ENCODE measurements at places on chromosomes 12 and 14.
A peak's percentile ranks its signal among the peaks of the same experiment; 100 is the strongest.

DNA sequence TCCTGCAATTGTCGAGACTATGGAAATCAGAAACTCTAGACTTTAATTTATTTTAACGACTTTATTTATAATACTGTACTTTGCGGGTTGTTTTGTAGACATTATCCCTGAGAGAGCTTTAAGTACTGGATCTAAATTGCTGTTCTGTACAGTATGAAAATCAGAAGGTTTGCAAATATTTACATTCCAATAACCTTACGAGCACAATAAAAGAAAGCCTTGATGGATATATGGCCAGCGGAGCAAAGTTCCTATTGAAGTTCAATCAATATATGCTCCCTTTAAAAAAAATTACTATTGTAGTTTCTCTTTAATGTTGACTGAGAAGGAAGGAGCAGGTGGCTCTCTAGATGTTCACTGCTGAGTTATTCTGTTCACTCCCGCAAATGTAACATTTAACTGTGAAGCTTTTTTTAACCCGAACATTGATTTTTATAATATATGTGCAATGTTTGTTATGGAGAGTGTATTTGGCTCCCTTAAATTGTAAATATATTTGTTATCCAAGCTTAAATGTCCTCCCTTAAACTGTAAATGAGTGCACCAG is 235.3 kb downstream of the PLCZ1 start:
- peak; percentile 77 for DNase-seq

DNA sequence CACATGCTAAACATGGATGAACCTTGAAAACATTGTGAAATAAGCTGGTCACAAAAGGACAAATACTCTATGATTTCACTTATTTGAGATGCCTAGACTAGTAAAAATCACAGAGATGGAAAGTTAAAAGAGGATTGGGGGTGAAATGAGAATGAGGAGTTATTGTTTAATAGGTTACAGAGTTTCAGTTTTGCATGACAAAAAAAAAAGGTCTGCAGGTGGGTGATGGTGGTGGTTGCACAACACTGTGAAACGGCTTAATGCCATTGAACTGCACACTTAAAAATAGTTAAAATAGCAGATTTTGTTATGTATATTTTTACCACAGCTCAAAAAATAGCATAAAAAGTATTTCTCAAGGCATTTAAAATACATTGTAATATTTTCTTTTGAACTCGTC is 151.9 kb upstream of the NRXN3 start:
- DNase-seq = no peak

DNA sequence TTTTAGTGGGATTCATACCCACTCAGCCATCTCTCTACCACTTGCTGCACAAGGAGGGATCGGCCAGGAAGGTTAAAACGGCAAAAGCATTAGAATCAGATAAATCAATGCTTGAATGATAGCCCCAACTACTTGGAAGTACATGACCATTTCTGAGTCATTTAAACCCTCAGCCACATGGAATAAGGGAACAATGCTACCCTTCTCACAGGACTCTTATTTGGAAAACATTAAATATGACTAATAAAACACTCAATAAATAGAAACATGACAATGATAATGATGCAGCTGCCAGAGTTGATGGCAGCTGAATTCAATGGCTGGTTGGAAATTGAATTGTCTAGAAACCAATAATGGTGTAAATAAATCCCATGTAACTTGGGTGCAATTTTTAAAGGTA is 165.4 kb downstream of the FLRT2 start:
- DNase-seq = no peak

DNA sequence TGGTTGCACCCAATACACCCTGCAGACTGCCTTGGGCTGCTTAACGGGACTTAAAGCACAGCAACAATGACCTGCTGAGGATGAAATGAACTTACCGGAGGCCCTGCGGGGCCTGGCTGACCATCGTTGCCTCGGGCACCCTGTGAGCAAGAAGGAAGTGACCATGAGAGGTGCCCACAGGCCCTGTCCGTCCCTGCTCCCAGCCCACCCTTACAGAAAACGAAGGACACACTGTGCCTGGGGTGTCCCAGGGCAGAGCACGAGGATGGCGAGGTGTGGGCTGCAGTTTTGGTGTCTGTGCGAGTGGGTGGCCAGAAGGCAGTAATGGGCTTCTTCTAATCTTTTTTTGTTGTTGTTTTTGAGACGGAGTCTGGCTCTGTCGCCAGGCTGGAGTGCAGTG is 14.6 kb downstream of the COL2A1 start:
- no peak for DNase-seq

DNA sequence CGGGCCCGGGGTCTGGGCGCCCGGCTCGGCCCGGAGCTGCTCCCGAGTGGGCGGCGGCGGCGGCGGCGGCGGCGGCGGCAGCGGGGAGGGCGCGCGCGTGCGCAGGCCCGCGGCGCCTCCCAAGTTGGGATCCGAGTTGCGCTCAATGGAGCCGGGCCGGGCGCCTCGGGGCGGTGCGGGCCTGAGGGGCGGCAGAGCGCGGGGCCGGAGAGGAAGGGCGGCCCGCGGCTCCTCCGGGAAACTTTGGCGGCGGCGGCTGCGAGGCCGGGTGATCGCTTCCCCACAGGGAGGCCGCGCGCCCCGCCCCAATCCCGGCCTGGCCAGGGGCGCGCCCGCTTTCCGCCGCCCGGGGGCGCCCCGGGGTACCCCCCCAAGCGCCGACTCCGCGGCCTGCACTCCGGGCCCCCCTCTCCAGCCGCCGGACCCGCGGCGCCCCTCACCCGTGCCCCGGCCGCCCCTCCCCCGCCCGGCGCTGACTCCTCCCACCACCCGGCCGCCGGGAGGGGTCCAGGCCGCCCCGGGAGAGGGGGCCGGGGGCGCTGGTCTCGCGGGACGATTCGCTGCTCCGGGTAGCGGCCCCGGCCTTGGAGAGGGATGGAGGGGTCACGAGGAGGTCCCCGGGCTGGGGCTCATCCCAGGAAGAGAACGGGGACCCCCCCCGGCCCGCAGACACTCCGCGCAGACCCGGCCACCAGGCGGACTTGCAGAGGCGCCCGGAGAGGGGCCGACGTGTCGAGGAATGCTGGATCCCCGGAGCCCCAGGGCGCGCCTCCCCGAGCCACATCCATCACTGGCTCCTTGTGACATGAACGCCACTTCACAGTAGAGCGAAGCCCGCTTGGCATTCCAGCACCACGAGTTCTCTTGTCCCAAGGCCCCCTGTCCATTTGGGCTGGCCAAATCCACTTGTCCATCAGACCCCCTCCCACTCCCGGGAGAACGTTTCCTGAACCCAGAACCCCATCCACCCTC is at the start of gene RILPL1:
RILPL1 (minus strand) TSS at position 48 of the 972 bp plus-strand sequence. CDS start 237 bp downstream, outside the sequence.
- DNase-seq = no peak

DNA sequence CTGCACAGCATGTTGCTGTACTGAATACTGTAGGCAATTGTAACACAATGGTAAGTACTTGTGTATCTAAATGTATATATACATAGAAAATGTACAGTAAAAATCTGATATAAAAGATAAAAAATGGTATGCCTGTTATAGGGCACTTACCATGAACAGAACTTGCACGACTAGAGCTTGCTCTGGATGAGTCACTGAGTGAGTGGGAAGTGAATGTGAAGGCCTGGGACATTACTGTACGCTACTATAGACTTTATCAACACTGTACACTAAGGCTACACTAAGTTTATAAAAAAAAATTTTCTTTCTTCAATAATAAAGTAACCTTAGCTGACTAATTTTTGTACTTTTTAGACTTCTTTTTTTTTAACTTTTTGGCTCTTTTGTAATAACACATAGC is 24.2 kb upstream of the NEDD1 start:
- DNase-seq = no peak

- DNase-seq = no peak
These were observed 126.7 kb upstream of the PWP1 start for GRCh38 chr12:107558816-107559382.

DNA sequence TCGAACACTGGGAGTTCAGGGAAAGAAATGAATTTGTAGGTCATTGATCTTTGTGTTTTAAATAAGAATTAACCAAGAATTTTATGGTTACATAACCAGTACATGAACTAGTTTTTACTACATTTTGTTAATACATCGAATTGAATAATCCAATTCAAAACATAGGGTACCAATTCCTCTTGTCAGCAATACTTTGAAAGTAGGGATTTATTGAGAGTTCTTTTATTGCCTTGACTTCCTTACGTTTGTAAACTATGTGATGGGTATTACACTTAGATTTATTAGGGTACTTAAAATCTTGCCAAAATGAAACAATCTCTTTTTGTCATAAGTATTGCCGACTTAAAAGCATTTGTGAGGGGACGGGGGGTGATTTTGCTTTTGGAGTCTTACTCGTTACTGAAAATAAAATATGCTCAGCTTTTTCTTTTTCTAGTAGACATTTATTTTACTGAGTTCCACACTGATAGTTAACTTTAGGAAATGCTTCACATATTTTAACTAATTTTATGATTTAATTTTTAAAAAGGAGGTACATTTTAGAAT is 22.4 kb downstream of the SOCS2 start:
- no peak for DNase-seq

DNA sequence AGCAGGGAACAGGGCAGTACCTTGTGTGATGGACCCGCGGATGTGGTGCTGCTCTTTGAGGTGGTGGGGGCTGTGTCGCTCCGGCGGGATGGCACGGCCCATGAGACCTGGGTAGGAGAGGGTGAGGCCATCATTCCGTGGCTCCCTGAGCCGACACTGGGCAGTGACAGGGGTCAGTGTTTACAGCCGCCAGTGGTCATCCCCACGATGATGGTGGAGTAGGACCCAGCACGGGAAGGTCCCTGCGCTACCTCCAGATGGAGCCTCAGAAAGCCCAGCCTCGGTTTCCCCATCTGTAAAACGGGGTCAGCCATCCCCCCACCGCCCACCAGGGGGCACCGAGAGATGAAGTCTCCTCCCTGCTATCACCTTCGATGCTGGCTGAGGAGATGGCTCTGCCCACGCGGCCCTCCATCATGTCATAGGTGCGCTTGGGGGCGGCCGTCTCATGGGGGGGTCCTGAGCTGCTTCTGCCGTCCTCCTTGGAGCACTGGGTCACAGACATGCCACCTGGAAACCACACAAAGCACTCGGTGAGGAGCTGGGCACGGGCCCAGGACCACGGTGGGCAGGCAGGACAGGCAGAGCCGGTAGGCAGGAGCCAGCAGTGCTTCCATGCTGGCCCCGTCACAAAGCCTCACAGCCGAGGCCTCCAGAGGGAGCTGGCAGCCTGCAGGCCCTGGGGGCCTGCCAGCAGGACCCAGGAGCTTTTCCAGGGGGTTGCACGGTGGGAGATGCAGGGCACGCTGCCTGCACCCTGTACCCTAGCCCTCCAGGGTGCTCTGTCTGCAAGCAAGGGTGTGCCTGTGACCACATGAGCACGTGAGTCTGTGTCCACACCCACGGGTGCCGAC is 53.1 kb downstream of the RFLNA start:
- no peak for DNase-seq

GRCh38 chr12:56806303-56806702 is 43.2 kb downstream of the HSD17B6 start:
- DNase-seq = no peak

DNA sequence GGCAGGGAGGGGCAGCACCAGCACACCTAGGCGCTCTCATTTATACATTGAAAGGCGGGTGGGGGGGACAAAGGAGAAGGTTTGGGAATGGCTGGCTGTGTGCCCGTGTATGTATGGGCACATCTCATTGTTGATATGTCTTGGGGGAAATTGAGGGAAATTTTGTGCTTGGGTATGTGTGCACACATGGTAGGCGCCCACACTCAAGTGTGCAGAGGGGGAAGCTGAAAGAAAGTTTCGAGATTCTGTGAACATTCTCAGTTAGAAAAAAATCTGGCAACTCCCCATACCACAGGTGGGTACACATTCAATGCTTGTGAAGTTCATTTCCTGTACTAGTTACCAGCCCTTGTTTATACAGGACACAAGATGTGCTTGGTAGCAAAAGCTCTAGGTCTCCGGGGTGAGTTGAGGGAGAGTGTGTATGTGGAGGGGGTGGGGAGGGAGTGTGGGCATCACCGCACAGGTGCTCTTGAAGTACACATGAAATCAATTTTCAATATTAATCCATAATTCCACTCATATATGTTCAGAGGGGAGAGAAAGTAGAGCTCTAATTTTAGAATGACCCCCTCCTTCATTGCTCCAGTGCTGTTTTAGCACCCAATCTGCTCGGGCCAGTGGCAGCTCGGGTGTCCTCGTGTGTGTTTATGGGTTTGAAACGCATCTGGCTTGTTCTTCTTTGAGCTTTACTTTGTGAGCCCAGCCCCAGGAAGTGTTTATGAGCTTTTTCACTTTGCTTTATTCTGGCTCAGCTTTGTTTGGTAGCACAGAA is 286.0 kb downstream of the ZFP36L1 start:
- no peak for DNase-seq

- DNase-seq = no peak
These were observed 197.8 kb downstream of the PTPRO start for GRCh38 chr12:15520083-15520482.

DNA sequence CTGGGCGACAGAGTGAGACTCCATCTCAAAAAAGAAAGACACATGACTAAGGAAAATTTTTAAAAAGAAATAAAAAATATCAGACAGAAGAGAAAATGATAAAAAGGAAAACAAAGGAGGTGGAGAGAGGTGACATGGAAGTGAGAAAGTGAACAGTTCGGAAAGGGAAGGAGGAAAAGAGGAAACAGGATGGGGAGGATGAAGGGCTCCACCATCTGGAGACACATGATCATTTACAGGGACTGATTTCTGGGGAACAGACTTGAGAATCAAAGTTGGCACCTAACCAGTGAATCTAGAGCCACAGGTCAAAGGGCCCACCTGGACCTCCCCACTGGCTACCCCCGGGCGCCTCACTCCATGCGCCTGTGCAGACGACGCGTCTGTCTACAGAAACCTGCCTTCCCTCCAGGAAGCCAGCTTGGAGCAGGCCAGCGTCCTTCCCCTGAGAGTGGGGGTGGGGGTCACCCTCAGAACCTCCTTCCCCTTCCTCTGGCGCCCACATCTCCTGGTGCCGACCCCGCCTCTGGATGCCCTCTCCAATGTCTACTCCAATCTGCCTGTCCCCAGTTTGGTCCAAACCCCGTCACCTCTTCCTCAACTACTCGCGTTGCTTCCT is 60.5 kb downstream of the AMN start:
- DNase-seq = no peak

- no peak for DNase-seq
These were observed 9.1 kb upstream of the KCNA5 start for GRCh38 chr12:5034603-5035002.

- DNase-seq = no peak
These were observed 553.0 kb downstream of the SLC16A7 start for GRCh38 chr12:60148831-60149230.

GRCh38 chr14:29354486-29354885 is 573.2 kb downstream of the PRKD1 start:
- DNase-seq = no peak

- no peak for DNase-seq
These were observed 7.6 kb upstream of the PFDN5 start for GRCh38 chr12:53287741-53288216.

DNA sequence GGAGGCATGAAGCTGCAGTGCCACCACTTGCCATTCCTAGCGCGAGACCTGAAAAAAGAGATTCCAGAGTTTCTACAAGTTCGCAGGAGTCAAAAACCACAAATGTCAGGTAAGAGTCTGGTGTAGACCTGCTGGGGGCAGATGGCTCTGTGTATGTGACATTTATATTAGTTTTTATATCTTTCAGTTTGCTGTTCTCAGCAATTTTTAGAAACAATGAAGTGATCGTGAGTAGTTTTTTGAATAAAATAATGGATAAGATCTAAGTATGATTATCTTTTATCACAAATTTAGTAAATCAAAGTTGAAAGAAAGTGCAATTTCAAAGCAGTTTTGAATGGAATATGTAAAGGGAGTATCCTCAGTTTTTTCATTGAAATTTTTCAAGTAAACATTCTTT is 9.3 kb downstream of the ZC3H14 start:
- no peak for DNase-seq

GRCh38 chr12:107545737-107546353 is 139.8 kb upstream of the PWP1 start:
- no peak for DNase-seq
